ENCODE measurements at places on chromosomes 11 and 22. TPM values are rescaled to one million over a fixed set of nuclear protein-coding genes. Genes with fewer than 3 reads are reported as not detected.

Gene TRPC6
- 12.5 TPM for total RNA-seq

Gene TPH1
- 0.17 TPM for total RNA-seq

Gene SCUBE2
- total RNA-seq, result 1.6 TPM

Gene ADAMTS8
- total RNA-seq, result 5.0 TPM

Gene TRIM51
- total RNA-seq, result not detected

Gene SCYL1
- total RNA-seq, result 54.7 TPM

Gene GNAZ
- 5.0 TPM for total RNA-seq

Gene PATE3
- total RNA-seq, result not detected

Gene OR51B6
- not detected for total RNA-seq

Gene ZFTA
- total RNA-seq, result 48.2 TPM

Gene SMTNL1
- total RNA-seq, result not detected

Gene LARGE1
- total RNA-seq, result 41.7 TPM

GRCh38 chr22:27775758-27776649 lies 25.6 kb downstream of the MN1 start:
- no peaks in the 10 kb centered on the region for H3K4me1 ChIP-seq
- peaks cover 4% of the 10 kb centered on the region for H3K36me3 ChIP-seq
- H3K27me3 ChIP-seq, result no peaks in the 10 kb centered on the region
- H3K4me3 ChIP-seq, result peak overlapping the region; percentile 31
- DNase-seq, result peak; percentile 53

- no peaks in the 10 kb centered on the region for H3K27me3 ChIP-seq
- H3K4me1 ChIP-seq, result peaks cover 4% of the 10 kb centered on the region
- no peak for DNase-seq
- no peak overlapping the region for H3K4me3 ChIP-seq
- no peak overlapping the region for H3K27ac ChIP-seq
- H3K36me3 ChIP-seq, result no peaks in the 10 kb centered on the region
Observed at GRCh38 chr11:74468936-74469335, 1.6 kb upstream of the KCNE3 start.

GRCh38 chr11:119434591-119435330 lies 11.8 kb upstream of the THY1 start:
- H3K4me3 ChIP-seq, result no peak overlapping the region
- no peak overlapping the region for H3K27ac ChIP-seq
- H3K4me1 ChIP-seq, result peaks cover 5% of the 10 kb centered on the region
- no peaks in the 10 kb centered on the region for H3K27me3 ChIP-seq
- peaks cover 3% of the 10 kb centered on the region for H3K36me3 ChIP-seq

- H3K27me3 ChIP-seq, result no peaks in the 10 kb centered on the region
- no peak overlapping the region for H3K4me3 ChIP-seq
- H3K4me1 ChIP-seq, result no peaks in the 10 kb centered on the region
Observed at GRCh38 chr11:93844568-93844967, 5.8 kb downstream of the VSTM5 start.

DNA sequence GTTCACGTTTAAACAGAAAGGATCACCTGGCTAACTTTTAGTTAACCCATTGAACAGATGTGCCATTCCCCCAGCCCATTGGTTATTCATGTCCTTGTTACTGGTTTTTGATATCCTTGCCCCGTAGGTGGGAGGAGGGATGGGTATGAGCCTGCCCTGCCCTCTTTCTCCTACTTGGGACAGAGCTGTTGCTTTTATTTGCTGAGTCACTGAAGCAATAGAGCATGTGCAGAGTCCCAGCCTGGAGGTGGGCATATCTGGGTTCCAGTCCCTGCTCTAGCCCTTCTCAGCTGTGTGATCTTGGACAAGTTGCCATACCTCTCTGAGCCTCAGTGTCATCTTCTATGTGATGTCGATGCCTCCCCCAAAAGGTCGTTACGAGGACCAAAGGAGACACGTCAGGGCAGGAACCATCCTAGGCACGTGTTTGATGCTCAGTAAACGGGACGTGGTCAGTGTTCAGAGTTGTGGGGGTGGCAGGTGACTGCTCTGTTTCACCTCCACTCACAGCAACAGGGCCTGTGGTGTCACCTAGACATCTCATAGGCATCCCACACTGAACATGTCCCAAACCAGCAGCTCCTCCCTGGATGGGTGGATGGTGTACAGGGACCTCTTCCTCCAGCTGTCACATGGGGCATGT lies 61.0 kb downstream of the BMAL1 start:
- no peaks in the 10 kb centered on the region for H3K36me3 ChIP-seq
- H3K4me3 ChIP-seq, result no peak overlapping the region
- DNase-seq, result no peak

DNA sequence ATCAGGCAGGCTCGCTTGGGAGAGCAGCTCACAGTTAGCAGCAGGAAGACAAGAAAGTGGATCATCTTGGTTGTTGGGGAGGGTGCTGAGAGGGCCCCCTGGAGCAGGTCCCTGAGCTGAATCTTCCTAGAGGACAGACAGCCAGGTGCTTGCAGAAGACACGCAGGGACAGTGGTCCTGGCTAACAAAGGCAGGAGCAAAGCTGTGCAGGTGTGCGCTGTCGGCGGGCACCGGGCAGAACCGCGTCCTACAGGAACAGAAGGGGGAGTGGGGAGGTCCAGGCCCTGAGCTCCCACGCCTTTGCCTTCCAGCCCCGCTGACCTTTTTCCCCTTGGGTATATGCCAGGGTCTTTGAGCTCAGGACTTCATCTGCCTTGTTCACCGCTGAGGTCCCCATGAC lies 30.1 kb upstream of the PARVB start:
- no peak overlapping the region for H3K27ac ChIP-seq
- no peak for DNase-seq
- no peak overlapping the region for H3K4me3 ChIP-seq
- no peaks in the 10 kb centered on the region for H3K4me1 ChIP-seq

DNA sequence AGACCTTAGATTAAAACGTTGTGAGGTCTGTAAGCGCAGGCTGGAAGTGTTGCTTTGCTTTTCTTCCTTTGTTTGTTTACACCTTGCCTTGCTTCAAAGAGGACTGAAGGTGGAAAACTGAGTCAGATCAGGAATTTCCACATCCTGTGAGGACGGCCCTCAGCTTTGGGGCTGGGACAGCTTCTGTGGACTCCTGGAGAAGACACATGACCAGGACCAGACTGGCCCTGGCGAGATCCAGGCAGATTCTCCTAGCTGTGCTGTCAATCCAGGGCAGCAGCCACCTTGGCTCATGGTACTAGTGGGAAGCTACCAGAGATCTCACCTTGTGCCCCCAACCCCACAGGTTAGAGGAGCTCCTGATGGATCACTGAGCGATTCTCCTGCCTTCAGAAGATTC lies 1461.9 kb downstream of the TBC1D22A start:
- DNase-seq, result no peak
- H3K4me3 ChIP-seq, result no peak overlapping the region
- H3K36me3 ChIP-seq, result no peaks in the 10 kb centered on the region
- H3K27ac ChIP-seq, result no peak overlapping the region
- H3K27me3 ChIP-seq, result no peaks in the 10 kb centered on the region

GRCh38 chr11:121214861-121215260 lies 77.7 kb upstream of the SC5D start:
- no peaks in the 10 kb centered on the region for H3K36me3 ChIP-seq
- no peaks in the 10 kb centered on the region for H3K27me3 ChIP-seq
- no peaks in the 10 kb centered on the region for H3K4me1 ChIP-seq
- H3K27ac ChIP-seq, result no peak overlapping the region
- DNase-seq, result no peak

DNA sequence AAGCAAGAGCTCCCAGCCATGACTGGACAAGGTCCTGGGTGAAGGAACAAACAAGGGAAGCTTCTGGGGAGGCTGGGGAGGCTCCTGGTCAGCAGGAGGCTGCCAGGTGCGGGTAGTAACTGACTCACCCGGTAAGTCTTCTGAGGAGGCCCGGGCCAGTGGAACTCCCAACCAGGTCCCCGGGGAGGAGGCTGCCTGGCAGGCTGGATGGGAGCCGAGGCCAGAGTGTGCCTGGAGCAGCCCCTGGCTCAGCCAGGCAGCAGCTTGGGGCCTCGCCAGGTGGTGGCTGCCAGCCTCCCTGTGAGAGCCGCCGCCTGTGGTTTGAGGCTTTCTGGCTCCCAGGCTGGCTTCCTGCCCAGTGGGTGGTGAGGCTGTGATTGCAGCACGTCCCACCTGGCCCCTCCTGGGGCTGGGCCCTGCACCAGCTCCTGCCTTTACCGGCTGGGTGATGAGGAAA lies 46.2 kb downstream of the IGF2 start:
- peak; percentile 31 for DNase-seq
- H3K36me3 ChIP-seq, result peaks cover 4% of the 10 kb centered on the region
- no peak overlapping the region for H3K27ac ChIP-seq
- no peak overlapping the region for H3K4me3 ChIP-seq

DNA sequence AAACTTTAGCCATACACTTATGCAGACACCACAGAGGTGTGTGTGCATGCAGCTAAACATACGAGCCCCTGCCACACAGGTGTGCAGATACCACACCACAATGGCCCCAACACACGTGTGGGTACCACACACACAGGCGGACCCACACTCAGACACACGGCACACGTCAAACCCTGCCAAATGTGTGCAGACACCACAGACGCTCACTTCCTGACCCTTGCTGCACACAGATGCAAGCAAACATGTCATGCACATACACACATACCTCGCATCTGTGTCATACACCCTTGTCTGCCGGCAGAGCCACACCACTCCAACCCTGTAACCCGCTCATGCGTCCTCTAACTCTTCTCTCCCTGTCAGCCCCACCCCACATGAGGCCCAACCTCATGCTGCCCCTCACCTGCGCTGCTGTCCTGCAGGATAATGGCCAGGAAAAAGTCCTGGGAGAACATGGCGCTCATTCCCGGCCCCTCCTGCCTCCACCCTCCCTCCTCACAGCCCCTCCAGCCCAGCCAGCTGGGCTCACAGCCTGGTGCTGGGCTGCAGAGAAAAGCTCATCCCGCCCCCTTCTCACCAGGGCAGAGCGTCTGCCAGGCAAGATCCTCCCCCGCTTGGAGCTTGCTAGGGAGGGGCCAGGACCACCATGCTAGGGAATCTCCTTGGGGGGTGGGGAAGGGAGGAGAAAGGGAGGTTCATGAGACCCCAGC lies 14.2 kb downstream of the SMPD1 start:
- peaks cover 13% of the 10 kb centered on the region for H3K36me3 ChIP-seq
- no peak overlapping the region for H3K27ac ChIP-seq
- H3K4me3 ChIP-seq, result peak overlapping the region; percentile 58
- H3K27me3 ChIP-seq, result no peaks in the 10 kb centered on the region
- H3K4me1 ChIP-seq, result no peaks in the 10 kb centered on the region

DNA sequence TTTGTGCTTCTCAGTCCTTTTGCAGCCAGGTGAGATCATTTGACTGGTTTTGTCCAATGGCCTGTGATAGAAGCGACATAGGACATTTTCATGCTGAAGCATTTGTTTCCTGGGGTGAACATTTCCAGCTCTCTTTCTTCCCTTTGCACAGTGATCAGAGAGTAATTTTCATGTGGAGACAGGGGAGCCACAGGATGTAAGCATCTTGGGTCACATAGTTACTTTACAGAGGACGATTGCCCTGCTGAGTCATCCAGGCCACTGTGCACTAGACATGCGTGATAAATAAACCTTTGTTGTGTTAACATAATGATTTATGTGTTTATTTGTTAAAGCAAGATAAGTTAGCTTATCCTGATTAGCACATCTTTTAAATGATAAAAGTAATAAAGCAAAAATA lies 263.5 kb upstream of the CCDC179 start:
- no peak for DNase-seq
- H3K4me1 ChIP-seq, result no peaks in the 10 kb centered on the region
- H3K27me3 ChIP-seq, result no peaks in the 10 kb centered on the region
- H3K36me3 ChIP-seq, result peaks cover 4% of the 10 kb centered on the region
- no peak overlapping the region for H3K4me3 ChIP-seq

GRCh38 chr11:112345706-112346105 lies 85.0 kb upstream of the PLET1 start:
- no peak overlapping the region for H3K27ac ChIP-seq
- H3K4me1 ChIP-seq, result no peaks in the 10 kb centered on the region
- H3K27me3 ChIP-seq, result no peaks in the 10 kb centered on the region
- H3K4me3 ChIP-seq, result no peak overlapping the region
- no peaks in the 10 kb centered on the region for H3K36me3 ChIP-seq
- peak; percentile 65 for DNase-seq

DNA sequence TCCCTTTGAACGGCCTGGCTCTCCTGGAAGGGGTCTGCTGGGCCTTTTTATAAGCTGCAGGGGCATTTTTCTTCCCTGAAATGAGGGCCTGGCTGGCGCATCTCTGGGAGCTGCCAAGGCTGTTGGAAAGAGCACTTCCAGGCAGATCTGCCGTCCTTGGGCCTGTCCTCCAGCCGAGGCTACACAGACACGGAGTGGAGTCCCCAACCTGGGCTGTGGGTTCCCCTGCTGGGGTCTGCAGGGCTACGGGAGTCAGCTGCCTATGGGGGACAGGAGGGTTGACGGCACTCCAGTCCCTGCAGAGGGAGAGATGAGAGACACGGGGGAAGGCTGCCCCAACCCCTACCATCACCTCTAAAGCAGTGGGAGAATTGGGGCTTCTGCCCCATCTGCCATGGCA lies 606.6 kb downstream of the TBC1D22A start:
- no peak overlapping the region for H3K4me3 ChIP-seq
- no peaks in the 10 kb centered on the region for H3K27me3 ChIP-seq
- H3K27ac ChIP-seq, result no peak overlapping the region
- H3K4me1 ChIP-seq, result no peaks in the 10 kb centered on the region
- DNase-seq, result peak; percentile 6
- peaks cover 11% of the 10 kb centered on the region for H3K36me3 ChIP-seq

- no peaks in the 10 kb centered on the region for H3K4me1 ChIP-seq
- no peaks in the 10 kb centered on the region for H3K36me3 ChIP-seq
- no peak for DNase-seq
- no peak overlapping the region for H3K4me3 ChIP-seq
- H3K27ac ChIP-seq, result no peak overlapping the region
Observed at GRCh38 chr11:64084951-64085710, 49.4 kb downstream of the FLRT1 start.

- no peak for DNase-seq
- no peak overlapping the region for H3K4me3 ChIP-seq
- no peaks in the 10 kb centered on the region for H3K36me3 ChIP-seq
Observed at GRCh38 chr11:7968686-7969085, 3.4 kb upstream of the NLRP10 start.

- no peaks in the 10 kb centered on the region for H3K36me3 ChIP-seq
- peaks cover 3% of the 10 kb centered on the region for H3K4me1 ChIP-seq
- no peaks in the 10 kb centered on the region for H3K27me3 ChIP-seq
Observed at GRCh38 chr22:40819599-40820140, 524 bp upstream of the SLC25A17 start.

GRCh38 chr11:130219148-130219547 lies 59.6 kb downstream of the ST14 start:
- no peaks in the 10 kb centered on the region for H3K4me1 ChIP-seq
- H3K36me3 ChIP-seq, result peaks cover 4% of the 10 kb centered on the region
- H3K27me3 ChIP-seq, result no peaks in the 10 kb centered on the region
- DNase-seq, result no peak
- H3K27ac ChIP-seq, result no peak overlapping the region
- no peak overlapping the region for H3K4me3 ChIP-seq

All from H9 (cell line).